Panc1 (cell line): ENCODE measurements at places on chromosomes 12 and 14. TPM values are rescaled to one million over a fixed set of nuclear protein-coding genes. Genes with fewer than 3 reads are reported as not detected.

DNA sequence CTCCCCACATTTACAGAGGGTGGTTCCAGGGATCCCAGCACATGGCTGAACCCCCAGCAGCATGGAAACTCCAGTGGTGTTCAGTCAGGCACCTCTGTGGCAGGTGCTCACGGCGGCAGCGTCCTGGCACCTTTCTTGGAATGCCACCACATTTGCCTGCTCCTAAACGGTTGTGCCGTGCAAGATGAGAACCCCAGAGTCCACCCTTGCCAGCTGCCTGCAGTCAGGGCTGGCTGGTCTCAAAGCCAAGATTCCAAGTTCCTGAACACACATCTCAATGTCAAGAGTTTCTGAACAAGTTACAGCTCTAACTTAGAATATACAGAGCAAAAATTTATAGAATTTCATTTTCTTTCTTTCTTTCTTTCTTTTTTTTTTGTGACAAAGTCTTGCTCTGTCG, 38.7 kb downstream of the DDX51 start:
- H3K4me3 ChIP-seq = no peak overlapping the region
- no peak overlapping the region for H3K27ac ChIP-seq
- H3K27me3 ChIP-seq = no peaks in the 10 kb centered on the region
- no peaks in the 10 kb centered on the region for H3K4me1 ChIP-seq
- H3K36me3 ChIP-seq = peaks cover 7% of the 10 kb centered on the region

GRCh38 chr12:94714378-94715114, 64.2 kb upstream of the TMCC3 start:
- no peak overlapping the region for H3K27ac ChIP-seq
- H3K36me3 ChIP-seq = no peaks in the 10 kb centered on the region
- no peak overlapping the region for H3K4me3 ChIP-seq
- H3K4me1 ChIP-seq = no peaks in the 10 kb centered on the region
- DNase-seq = no peak

GRCh38 chr14:50533241-50533705, 904 bp upstream of the MAP4K5 start:
- no peaks in the 10 kb centered on the region for H3K27me3 ChIP-seq
- H3K4me3 ChIP-seq = peak overlapping the region; percentile 75
- no peaks in the 10 kb centered on the region for H3K36me3 ChIP-seq

DNA sequence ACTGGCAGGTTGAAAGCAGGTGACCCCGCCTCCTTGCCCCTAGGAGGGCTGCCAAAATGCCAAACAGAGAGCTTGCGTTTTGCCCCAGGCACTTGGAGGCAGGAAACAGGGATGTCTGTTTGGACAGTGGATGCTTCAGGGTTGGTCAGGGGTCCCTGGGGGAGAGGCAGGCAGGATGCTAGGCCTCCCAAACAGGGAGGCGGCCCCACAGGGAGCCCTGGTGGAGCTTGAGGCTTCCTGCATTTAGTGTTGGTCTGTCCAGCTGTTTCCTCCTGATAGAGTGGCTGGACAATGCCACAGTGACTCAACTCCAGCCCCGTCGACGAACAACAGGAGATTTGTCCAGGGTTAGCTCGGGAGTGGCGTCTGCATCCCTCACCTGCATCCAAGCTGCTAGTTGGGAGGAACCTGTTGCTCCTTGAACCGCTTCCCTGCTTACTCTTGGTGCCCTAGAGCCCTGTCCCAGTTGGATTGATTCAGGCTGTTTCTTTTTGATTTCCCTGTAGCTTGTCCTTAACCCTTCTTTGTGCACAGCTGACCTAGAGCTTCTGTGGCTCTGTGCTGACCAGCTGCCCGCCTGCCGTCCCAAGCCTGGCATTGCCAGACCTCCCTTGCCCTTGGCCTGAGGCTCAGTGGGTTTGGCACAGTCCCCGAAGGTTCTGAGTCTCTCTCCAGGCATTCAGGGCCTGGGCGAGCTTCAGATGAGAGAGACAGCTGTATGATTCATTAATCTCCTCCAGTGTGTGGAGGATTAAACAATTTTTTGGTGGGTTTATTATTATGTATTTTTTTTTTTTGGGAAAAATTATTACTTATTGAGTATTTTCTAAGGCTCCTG, 45.9 kb downstream of the TSPAN9 start:
- no peak for DNase-seq
- H3K4me1 ChIP-seq = no peaks in the 10 kb centered on the region
- H3K27me3 ChIP-seq = no peaks in the 10 kb centered on the region
- H3K27ac ChIP-seq = no peak overlapping the region
- H3K4me3 ChIP-seq = no peak overlapping the region
- H3K36me3 ChIP-seq = no peaks in the 10 kb centered on the region

Gene FGD6
- total RNA-seq = 28.3 TPM

DNA sequence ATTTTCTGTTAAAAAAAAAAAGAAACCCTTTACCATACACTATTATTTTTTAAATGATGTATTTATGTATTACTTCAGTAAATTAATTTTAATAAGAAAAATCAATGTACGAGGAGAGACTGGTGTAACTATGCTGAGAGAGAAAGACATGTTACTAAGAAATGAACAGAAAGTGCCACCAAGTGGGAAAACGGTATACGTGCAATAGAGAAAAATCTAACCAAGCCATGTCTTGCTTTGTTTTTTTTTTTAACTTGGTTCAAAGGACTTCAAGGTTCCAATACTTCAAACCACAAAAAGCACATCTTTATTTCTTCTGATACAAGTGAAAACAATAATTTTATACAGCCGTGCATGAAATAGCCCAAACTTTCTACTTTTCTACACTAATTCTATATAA, 22.9 kb downstream of the NDUFA12 start:
- no peaks in the 10 kb centered on the region for H3K27me3 ChIP-seq
- H3K4me1 ChIP-seq = no peaks in the 10 kb centered on the region
- H3K27ac ChIP-seq = no peak overlapping the region
- no peak overlapping the region for H3K4me3 ChIP-seq
- no peaks in the 10 kb centered on the region for H3K36me3 ChIP-seq
- no peak for DNase-seq

Gene OR4Q3
- not detected for total RNA-seq

DNA sequence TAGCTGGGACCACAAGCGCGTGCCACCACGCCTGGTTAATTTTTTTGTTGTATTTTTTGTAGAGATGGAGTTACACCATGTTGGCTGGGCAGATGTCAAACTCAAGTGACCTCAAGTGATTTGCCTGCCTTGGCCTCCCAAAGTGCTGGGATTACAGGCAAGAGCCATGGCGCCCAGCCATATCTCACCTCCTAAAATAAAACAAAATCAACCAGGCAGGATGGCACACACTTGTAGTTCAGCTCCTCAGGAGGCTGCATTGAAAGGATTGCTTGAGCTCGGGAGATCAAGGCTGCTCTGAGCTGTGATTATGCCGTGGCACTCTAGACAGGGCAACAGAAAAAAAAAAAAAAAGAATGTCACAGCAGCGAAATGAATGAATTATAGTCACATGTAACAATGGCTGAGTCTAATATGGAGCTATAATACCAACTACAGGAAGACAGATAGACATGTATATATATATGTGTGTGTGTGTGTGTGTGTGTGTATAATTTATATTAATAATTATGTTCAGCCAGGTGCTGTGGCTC, 19.3 kb upstream of the TMEM120B start:
- no peak for DNase-seq
- H3K36me3 ChIP-seq = no peaks in the 10 kb centered on the region
- no peaks in the 10 kb centered on the region for H3K27me3 ChIP-seq
- no peak overlapping the region for H3K4me3 ChIP-seq

- no peaks in the 10 kb centered on the region for H3K4me1 ChIP-seq
- no peak overlapping the region for H3K4me3 ChIP-seq
- DNase-seq = no peak
- H3K27me3 ChIP-seq = no peaks in the 10 kb centered on the region
Measured at GRCh38 chr14:105120056-105120455, 48.5 kb downstream of the JAG2 start.

GRCh38 chr14:62006116-62006731, 244.0 kb downstream of the SNAPC1 start:
- no peaks in the 10 kb centered on the region for H3K4me1 ChIP-seq
- no peak for DNase-seq
- no peaks in the 10 kb centered on the region for H3K27me3 ChIP-seq
- H3K27ac ChIP-seq = no peak overlapping the region
- H3K4me3 ChIP-seq = no peak overlapping the region
- H3K36me3 ChIP-seq = no peaks in the 10 kb centered on the region

- H3K36me3 ChIP-seq = no peaks in the 10 kb centered on the region
- H3K4me3 ChIP-seq = no peak overlapping the region
- H3K27me3 ChIP-seq = no peaks in the 10 kb centered on the region
- no peak overlapping the region for H3K27ac ChIP-seq
- H3K4me1 ChIP-seq = no peaks in the 10 kb centered on the region
Measured at GRCh38 chr14:74965486-74966153, 10.2 kb upstream of the PGF start.

- peak; percentile 65 for DNase-seq
- H3K27me3 ChIP-seq = no peaks in the 10 kb centered on the region
- no peaks in the 10 kb centered on the region for H3K4me1 ChIP-seq
Measured at GRCh38 chr14:74302634-74303569, at the start of gene ABCD4. TSS of gene ABCD4 (minus strand) at chr14:74302934. CDS start at chr14:74302912, 22 bp downstream.

DNA sequence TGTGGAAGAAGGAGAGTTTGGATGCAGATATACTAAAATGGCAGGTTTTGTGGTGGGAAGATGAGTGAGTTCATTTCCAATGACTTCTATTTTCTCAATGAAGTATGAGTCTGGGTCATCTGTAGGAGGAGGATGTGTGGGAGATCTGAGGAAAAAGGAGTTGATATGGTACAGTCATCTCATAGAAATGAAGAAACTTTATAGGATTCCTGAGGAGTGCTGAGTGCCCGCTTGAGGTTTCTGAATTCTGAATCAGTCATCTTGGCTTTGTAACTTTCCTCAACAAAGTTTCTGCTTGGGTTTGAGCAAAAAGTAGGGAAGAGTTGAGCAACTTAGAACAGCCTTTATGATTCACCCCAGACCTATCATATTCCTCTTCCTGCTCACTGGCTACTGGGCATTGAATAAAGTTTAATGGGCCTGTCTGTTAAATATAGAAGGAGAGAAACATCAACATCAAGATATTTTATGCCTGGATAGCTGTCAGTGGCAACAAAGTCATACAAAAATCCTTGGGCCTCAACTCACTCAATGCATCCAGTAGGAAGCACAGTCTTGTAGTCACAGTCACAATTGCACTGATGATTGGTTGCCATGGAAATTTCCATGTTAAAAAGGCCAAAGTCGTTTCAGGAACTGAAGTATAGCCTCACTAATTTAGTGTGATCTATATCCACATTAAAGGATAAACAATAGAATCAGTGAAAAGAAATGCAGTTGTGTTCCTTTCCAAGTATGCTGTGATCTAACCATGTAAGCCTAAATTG, 284.7 kb downstream of the DUSP6 start:
- DNase-seq = no peak
- H3K27me3 ChIP-seq = no peaks in the 10 kb centered on the region
- H3K27ac ChIP-seq = no peak overlapping the region
- no peaks in the 10 kb centered on the region for H3K4me1 ChIP-seq
- H3K4me3 ChIP-seq = no peak overlapping the region

DNA sequence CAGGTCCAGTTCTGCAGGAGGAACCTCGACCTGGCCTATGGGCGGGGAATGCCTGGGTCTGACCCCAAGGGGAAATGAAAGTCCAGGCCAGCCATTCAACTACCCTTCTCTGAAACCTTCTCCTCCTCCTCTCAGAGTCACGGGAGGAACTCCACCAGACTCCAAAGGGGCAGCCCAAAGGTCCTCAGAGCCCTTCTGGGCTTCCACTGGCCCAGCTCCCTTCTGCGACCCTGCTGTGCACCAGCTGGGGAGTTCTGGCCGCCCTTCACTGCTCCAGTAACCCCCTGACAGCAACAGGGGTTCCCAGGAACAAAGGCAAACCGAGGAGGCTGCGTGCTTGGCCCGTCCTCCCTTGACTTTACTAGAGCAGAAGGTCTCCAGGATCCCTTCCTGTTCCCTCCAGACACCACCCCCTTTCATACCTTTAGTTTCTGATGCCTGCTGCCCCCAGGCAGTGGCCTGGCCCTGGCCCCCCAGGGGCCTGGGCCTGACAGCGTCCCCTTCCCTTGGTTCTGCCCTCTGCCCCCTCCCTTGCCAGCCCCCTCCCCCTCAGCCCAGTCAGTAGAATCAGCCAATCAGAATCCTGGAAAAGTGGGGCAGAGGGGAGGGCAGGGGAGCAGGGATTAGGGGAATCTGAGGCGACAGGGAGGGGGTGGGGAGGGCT, 850 bp upstream of the ZNF385A start:
- DNase-seq = no peak
- H3K27ac ChIP-seq = no peak overlapping the region
- no peaks in the 10 kb centered on the region for H3K36me3 ChIP-seq
- H3K4me1 ChIP-seq = no peaks in the 10 kb centered on the region; the same call in none of the 2 replicates
- no peak overlapping the region for H3K4me3 ChIP-seq

GRCh38 chr12:50517421-50518048, 12.8 kb downstream of the DIP2B start:
- H3K27me3 ChIP-seq = no peaks in the 10 kb centered on the region
- DNase-seq = no peak
- H3K27ac ChIP-seq = peak overlapping the region; percentile 49
- H3K4me1 ChIP-seq = peaks cover 12% of the 10 kb centered on the region
